Esophagus muscularis mucosa (tissue), 4 donors: ENCODE measurements at places on chromosomes 16 and 17.

DNA sequence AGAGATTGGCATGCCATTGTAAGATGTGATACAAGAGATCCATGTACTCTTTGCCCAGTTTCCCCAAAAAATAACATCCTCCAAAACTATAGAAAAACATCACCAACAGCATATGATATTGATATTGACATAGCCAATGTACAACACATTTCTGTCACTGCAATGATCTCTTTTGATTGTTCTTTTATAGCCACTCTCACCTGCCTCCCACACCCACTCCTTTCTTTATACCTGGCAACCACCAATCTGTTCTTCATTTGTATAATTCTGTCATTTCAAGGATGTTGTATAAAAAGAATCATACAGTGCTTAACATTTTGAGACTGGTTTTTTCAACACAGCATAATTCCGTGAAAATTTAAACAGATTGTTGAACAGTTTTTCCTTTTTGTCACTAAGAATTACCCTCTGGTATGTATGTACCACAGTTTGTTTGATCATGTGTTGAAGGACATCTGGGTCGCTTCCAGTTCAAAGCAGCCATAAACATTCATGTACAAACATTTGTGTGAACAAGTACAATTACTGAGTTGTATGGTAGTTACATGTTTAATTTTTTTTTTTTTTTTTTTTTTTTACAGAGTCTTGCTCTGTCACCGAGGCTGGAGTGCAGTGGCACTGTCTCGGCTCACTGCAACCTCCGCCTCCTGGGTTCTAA lies 9.9 kb downstream of the KRTAP9-1 start:
- no peaks in the 10 kb centered on the region for H3K36me3 ChIP-seq
- H3K4me1 ChIP-seq = no peaks in the 10 kb centered on the region
- no peaks in the 10 kb centered on the region for H3K27me3 ChIP-seq
- H3K27ac ChIP-seq = no peak overlapping the region

DNA sequence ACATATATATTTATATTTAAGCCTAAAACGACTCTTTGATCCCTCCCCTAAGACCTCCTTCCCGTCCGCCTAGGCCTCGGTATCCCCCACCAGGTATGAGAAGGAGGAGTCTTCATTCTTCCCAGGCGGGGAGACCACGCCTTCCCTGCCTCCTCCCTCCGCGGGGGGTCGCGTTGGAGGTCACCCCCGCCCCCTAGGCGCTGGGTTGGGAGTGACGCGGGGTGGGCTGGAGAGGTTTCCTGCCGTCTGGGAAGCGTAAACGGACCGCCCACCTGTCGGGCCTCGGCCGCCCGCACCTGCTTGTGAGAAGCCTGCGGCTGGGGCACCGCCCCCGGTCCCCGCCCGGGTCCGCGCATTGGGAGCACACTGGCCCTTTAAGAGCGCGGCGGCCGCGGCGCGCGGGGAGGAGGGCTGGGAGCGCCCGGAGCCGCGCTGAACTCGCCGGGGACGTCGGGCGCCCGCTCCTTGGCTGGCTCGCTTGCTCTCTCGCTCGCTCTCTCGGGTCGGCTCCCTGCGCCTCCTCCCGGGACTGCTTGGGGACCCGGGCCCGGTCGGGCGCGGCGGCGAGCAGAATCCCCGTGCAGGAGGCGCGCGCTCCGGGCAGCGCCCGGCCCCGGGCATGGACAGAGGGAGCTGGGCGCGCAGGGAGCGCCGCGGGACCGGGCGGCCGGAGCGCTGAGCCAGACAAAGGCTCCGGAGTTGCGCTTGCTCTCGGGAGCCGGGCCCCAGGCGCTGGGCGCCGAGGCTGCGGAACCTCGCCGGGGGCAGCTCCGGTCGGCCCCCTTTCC lies at the start of gene MMP15:
MMP15 (plus strand) TSS at position 404 of the 788 bp plus-strand sequence. CDS start 597 bp downstream, outside the sequence.
- H3K4me1 ChIP-seq = peaks cover 69% of the 10 kb centered on the region
- H3K4me3 ChIP-seq = peak within 1 kb of the TSS; percentile 73
- H3K27me3 ChIP-seq = no peaks in the 10 kb centered on the region
- no peak for DNase-seq
- peak within 1 kb of the TSS; percentile 87 for H3K27ac ChIP-seq
- H3K36me3 ChIP-seq = no peaks in the 10 kb centered on the region

- H3K4me3 ChIP-seq = no peak overlapping the region
- H3K4me1 ChIP-seq = peaks cover 4% of the 10 kb centered on the region
- no peak overlapping the region for H3K27ac ChIP-seq
- no peak for DNase-seq
- H3K27me3 ChIP-seq = peaks cover 94% of the 10 kb centered on the region
Observed at GRCh38 chr16:89176147-89176690, 4.7 kb downstream of the CDH15 start.

GRCh38 chr16:88421301-88421700 lies 31.8 kb upstream of the ZFPM1 start:
- no peak overlapping the region for H3K4me3 ChIP-seq
- DNase-seq = no peak
- peaks cover 11% of the 10 kb centered on the region for H3K4me1 ChIP-seq
- no peaks in the 10 kb centered on the region for H3K36me3 ChIP-seq

DNA sequence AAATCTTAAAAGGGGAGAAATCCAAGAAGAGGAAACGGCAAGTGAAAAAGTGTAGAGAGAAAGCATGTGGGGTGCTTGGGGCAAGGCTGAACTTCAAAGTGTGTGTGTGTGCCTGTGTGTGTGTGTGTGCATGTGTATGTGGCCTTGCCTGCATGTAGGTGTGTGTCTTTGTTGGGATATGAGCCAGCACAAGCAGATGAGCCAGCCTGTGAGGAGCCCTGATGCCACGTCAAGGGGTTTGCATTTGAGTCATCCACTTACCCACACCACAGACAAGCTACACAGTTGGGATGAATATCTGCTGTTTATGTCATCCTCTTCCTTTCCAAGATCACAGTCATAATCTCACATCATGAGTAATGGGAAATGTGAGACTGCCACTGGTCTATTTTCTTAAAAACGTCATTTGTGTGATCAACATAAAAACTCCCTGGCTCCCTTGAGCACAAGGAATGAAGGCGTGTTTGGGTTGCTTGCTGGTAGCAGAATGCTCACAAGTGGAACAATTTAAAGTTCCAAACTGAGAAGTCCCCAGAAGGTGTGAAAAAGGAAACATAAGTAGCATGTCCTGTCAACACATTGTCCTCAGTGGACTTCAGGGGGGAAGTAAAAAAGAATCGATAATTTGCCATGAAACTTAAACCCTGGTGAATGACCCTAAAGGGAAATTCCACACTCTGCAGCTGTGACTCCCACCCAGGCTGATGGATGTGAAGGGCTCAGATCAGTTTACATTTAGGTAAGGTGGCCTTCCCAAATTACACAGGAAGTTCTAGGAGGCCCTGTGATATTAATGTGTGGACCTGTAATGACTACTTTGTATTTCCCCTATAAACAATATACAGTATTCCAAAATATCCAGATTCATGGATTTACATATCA lies 14.7 kb downstream of the KCTD19 start:
- H3K27ac ChIP-seq = peak overlapping the region; percentile 45
- H3K27me3 ChIP-seq = no peaks in the 10 kb centered on the region
- no peak for DNase-seq
- no peaks in the 10 kb centered on the region for H3K4me1 ChIP-seq
- no peaks in the 10 kb centered on the region for H3K36me3 ChIP-seq

DNA sequence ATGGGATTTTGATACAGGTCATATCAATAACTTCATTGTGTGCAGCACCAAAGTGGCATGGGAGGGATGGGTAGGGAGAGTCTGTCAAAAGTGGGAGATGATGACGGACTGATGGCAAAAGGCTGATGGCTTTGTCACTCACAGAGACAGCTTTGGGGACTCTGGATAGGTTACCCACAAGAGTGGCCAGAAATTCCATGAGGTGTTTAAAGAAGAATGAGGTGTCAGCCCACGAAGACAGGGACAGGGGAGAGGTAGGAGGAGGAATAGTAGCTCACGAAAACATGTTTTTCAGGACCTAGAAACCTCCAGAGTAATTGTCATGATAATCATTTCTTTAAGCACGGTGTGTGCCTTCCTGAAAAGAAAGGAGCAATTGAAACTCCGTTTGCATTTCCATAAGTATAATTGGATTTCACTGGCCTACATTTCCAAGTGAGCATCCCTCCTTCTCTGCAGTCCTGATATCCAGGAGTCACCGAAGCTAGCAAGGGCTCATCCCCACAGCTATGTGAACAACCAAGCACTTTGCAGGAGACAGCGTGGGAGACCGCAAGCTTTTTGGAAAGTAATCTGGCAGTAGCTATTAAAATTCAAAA lies 60.0 kb downstream of the HSD17B2 start:
- no peaks in the 10 kb centered on the region for H3K36me3 ChIP-seq
- H3K4me1 ChIP-seq = no peaks in the 10 kb centered on the region
- H3K27me3 ChIP-seq = no peaks in the 10 kb centered on the region
- H3K27ac ChIP-seq = no peak overlapping the region

DNA sequence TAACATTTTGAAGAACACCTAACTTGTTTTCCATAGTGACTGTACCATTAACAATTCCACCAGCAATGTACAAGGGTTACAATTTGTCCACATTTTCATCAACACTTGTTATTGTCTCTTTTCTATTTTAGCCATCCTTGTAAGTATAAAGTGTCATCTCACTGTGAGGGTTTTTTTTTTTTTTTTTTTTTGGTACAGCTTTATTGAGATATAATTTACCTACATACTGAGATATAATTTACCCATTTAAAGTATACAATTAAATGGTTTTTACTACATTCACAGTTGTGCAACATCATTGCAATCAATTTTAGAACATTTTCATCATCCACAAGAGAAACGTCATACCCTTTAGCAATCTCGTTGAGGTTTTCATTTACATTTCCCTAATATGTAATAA lies 17.9 kb upstream of the TMIGD1 start:
- no peaks in the 10 kb centered on the region for H3K4me1 ChIP-seq
- H3K27ac ChIP-seq = no peak overlapping the region
- DNase-seq = no peak
- H3K36me3 ChIP-seq = no peaks in the 10 kb centered on the region

DNA sequence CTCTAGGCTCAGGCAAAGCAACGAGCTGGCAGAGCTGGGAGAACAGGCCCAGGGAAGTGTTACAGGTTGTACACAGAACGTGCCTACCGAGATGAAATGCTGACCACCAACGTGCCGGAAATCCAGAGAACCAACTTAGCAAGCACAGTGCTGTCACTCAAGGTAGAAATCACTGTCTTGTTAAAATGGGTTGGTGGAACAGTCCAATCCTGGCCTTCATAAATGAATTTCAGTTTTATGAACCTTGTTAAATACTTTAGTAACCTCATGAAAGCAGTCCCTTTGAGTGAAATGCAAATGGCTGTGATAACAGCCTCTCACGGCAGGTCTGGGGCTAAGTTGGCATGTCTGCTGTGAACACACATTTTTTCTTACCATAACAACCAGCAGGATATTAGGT lies 29.0 kb downstream of the ETV4 start:
- no peak for DNase-seq
- no peak overlapping the region for H3K27ac ChIP-seq
- H3K27me3 ChIP-seq = no peaks in the 10 kb centered on the region
- peaks cover 92% of the 10 kb centered on the region for H3K36me3 ChIP-seq

DNA sequence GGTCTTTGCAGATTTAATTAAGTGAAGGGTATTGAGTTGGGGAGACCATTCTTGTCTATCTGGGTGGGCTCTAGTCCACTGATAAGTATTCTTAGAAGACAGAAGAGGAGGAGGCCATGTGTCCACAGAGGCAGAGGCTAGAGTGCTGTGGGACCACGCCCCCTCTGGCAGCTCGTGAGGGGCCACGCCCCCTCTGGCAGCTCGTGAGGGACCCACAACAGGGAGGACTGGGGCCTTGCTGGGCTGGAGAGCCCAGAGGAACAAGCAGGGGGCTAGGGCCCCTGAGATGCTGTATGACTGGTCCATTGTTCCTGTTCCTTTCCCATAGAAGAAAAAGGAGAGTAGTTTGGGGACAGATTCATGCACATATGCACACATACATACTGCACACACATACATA lies 106.8 kb downstream of the METRNL start:
- no peak overlapping the region for H3K4me3 ChIP-seq
- no peaks in the 10 kb centered on the region for H3K36me3 ChIP-seq
- no peak overlapping the region for H3K27ac ChIP-seq
- H3K27me3 ChIP-seq = no peaks in the 10 kb centered on the region
- H3K4me1 ChIP-seq = peaks cover 19% of the 10 kb centered on the region

DNA sequence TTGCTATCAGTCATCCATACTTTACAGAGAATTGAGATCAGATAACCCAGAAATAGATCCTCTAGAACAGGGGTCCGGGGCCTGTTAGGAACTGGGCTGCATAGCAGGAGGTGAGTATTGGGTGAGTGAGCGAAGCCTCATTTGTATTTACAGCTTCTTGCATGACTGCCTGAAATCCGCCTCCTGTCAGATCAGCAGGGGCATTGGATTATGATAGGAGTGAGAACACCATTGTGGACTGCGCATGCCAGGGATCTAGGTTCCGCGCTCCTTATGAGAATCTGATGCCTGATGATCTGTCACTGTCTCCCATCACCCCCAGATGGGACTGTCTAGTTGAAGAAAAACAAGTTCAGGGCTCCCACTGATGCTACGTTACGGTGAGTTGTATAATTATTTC lies 13.0 kb upstream of the SCIMP start:
- H3K36me3 ChIP-seq = no peaks in the 10 kb centered on the region
- H3K4me1 ChIP-seq = no peaks in the 10 kb centered on the region
- no peak overlapping the region for H3K4me3 ChIP-seq
- H3K27me3 ChIP-seq = no peaks in the 10 kb centered on the region
- no peak for DNase-seq

- no peak overlapping the region for H3K4me3 ChIP-seq
- H3K27ac ChIP-seq = no peak overlapping the region
- H3K27me3 ChIP-seq = no peaks in the 10 kb centered on the region
Observed at GRCh38 chr16:57979006-57979585, 8.2 kb upstream of the CNGB1 start.

DNA sequence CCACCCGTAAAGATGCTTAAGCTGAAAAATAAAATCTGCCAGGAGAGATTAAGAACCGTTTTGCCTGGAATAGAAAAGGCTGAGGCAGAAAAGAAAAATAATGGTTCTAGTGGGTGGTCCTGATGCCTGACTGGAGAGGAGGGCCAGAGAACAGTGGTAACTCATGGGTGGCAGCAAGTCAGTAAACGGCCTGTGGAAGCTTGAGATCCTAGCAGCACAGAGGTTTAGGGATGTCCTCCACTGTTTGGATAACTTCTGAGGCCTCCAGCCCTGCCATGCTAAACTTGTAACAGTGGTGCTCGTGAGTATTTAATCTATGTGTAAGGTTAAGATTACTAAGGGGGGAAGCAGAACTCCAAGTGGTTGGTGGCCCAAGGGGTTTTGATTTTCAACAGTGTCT lies 21.2 kb upstream of the PHAF1 start:
- no peak overlapping the region for H3K4me3 ChIP-seq
- H3K4me1 ChIP-seq = peaks cover 8% of the 10 kb centered on the region
- H3K27me3 ChIP-seq = no peaks in the 10 kb centered on the region
- H3K27ac ChIP-seq = no peak overlapping the region
- H3K36me3 ChIP-seq = peaks cover 28% of the 10 kb centered on the region
- DNase-seq = no peak

GRCh38 chr17:73436954-73437353 lies 125.2 kb upstream of the CDC42EP4 start:
- no peak overlapping the region for H3K27ac ChIP-seq
- no peak for DNase-seq
- peaks cover 18% of the 10 kb centered on the region for H3K27me3 ChIP-seq
- no peaks in the 10 kb centered on the region for H3K36me3 ChIP-seq
